Renal cortical epithelial cell (primary cell): ENCODE measurements at places on chromosomes 16 and 17. TPM values are rescaled to one million over a fixed set of nuclear protein-coding genes. Genes with fewer than 3 reads are reported as not detected.

Gene MEOX1
- total RNA-seq: 11.1 TPM in 1 of 2 replicates, not detected in the other

- no peak for DNase-seq
Observed at GRCh38 chr17:75634754-75635609, 1.7 kb downstream of the SMIM5 start.

DNA sequence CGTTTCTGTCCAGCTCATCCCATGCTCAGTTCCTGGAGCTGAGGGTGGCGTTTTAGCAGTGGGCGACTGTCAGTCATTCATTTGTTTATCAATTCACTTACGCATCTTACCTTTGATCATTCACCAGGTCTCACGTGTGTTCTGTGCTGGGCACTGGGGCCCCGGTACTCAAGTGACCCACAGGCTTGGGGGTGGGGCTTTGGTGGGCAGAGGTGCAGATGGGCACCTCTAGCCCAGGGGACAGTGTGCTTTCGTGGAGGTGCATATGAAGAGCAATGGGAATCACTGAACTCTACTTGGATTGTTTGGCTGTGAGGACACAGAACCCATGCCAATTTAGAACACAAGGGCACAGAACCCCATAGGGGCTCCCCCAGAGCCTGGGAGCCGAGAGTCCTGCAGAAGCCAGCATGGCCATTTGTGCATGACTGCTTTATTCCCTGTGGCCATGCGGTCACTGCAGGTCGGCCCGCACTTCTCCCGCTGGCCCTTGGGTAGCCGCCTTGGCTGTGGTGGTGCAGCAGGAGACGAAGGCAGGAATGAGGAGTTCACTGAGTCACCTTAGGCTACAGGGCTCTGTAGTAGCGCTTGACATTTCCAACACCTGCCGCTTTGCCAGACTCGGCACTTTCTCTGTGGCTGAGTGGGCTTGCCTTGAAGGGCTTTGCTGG, 144.6 kb downstream of the SNX29 start:
- DNase-seq: peak; percentile 26

DNA sequence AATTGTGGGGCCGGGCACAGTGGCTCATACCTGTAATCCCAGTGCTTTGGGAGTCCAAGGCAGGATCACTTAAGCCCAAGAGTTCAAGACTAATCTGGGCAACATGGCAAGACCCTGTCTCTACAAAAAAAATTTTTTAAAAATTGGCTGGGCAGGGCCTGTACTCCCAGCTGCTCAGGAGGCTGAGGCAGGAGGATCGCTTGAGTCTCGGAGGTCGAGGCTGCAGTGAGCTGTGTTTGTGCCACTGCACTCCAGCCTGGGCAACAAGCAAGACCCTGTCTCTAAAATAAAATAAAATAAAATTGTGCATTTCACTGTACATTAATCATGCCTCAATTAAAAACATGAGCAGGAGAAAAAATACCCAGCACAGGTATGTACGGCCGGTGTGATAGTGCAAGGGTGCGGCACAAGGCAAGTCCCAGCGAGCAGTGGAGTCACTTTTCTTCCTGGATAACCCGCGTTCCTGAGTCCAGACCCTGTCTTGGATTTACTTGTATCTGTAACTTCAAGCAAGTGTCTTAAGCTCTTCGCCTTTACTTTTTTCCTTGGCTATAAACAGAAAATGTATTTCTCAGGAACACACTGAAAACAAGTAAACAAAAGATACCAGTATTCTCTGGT, 11.4 kb downstream of the ZDHHC7 start:
- no peak for DNase-seq

- peak; percentile 25 for DNase-seq
Observed at GRCh38 chr16:64238571-64238970, 883.3 kb downstream of the CDH11 start.

DNA sequence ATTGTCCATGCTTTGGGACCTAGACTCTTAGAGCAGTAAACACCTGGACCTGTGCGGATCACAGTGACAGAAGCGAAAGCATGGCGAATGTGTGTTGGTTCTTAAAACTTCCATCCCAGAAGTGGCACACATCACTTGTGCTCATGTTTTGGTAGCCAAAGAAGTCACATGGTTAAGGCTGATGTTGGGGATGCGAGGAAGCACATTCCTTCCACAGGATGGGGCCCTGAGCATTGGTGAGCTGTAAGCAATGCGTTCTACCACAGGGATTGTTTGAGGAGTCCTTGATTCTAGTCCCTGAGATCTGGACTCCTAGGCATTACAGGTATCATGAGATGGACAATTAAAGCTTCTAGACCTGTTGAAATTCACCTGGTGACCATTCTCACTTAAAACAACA, 375.9 kb downstream of the UTP18 start:
- no peak for DNase-seq

- peak; percentile 77 for DNase-seq
Observed at GRCh38 chr17:8057691-8058114, 18.8 kb downstream of the ALOX15B start.

Gene KLHL10
- 0.15 TPM in 1 of 2 replicates, not detected in the other for total RNA-seq

DNA sequence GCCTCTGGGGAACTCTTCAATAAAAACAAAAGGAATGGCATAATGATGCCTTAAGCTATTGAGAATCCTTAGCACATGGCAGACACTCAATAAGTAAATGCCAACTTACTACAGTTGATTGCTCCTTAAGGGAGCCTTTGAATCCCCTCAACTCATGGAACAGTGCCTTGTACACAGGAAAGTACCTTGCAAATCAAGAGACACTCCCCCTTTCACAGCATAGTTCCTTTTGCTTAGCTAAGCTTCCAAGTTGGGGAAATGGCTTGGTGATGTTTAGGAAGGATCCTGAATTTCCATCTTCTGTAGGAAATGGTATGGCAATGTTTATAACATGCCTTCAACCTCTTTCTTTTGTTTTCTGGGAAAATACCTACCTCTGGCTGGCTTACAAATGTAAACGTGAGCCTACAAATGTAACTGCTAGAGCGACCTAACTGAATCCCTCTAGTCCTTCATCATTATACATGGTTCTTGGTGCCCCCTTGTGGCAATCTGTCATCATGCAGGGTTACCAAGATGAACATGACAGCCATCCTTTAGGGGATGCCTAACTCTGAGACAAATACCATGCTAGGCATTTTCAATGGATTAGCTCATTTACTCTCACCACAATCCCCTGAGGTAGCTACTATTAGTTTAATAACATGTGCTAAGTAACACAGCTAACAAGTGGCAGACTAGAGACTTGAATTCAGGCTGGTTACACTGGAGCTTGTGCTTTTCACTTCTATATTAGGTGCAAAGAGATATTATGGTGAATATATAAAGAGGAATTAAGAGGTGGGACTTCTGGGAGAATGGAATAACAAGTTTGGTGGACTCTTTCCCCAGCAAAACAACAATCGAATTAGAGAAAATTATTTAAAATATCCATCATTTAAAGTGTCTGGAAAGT, 65.0 kb downstream of the MMD start:
- DNase-seq: peak; percentile 74

- no peak for DNase-seq
Observed at GRCh38 chr16:62105244-62105643, 69.0 kb upstream of the CDH8 start.

DNA sequence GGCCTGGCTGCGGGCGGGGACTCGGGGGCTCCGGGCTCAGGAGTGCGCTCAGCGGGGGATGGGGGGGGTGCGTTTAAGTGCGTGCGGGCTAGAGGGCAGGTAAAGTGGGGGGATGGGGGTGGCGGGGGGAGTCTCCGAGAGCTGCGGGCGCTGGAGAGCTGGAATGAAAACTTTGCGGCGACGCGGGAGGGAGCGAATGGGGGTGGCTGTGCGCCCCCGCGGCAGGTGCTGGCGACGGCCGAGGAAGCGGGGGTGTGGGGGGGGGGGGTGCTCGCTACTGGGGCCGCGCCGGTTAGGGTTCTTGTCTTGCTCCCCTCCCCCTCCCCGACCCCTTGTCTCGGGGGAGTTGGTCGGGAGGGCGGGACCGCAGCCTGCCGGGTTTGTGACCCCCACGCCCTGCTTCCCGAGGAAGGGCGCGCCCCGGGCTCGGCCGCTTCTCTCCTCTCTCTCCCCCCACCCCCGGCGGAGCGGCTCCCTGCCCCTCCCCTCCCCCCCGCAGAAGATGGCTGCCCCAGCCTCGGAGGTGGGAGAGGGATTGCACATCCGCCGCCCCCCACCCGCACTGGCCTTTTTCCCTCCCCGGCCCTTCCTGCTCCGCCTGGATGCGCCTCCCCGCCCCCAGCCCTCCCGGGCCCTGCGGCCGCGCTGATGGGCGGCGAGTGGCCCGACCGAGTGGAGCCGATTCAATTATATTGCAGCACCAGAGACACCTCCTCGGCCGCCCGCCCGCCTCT, 649 bp downstream of the GSE1 start:
- DNase-seq: peak; percentile 27

Gene SRL
- total RNA-seq: 0.20 TPM in 1 of 2 replicates, not detected in the other

- DNase-seq: peak; percentile 36
Observed at GRCh38 chr16:46972429-46973206, 856 bp downstream of the DNAJA2 start.

Gene SHISA6
- not detected in 2 replicates for total RNA-seq

Gene CA7
- total RNA-seq: not detected in 2 replicates

Gene SMARCE1
- 70.5 and 126 TPM in 2 replicates for total RNA-seq

Gene GPR142
- not detected in 2 replicates for total RNA-seq

GRCh38 chr16:58814348-58814801, 80.3 kb upstream of the GOT2 start:
- DNase-seq: peak; percentile 17

- DNase-seq: peak; percentile 58
Observed at GRCh38 chr17:7220593-7221277, 997 bp downstream of the ACADVL start.

DNA sequence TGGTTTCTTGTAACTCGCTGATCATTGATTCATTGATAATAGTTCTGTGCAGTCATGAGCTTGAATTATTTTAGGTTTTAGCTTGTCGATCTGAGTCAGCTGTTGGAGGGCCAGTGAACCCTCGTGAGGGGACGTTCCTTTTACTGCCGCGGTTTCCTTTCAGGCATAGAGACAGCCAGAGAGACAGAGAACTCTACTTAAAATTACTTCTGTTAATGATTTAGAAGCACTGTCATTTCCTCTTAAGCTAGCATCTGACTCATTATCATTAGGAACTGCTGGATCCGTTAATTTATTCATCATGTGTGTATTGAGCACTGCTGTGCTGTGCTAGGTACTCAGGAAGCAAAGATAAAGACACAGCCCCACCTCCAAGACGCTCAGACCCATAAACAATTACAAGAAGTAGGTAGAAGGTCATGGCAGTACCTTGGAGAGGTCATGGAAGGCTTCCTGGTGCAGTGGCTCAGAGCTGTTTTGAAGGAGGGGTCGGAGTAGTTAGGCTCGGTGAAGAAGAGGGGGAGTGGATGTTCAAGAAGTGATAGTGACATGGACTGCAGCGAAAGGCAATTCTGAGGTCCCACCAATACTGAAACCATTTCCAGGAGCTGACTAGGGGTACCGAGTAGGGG, 3.3 kb downstream of the PGS1 start:
- DNase-seq: peak; percentile 98
